MV-4-11 (cell line): ENCODE measurements at places on chromosomes 6 and 20.

DNA sequence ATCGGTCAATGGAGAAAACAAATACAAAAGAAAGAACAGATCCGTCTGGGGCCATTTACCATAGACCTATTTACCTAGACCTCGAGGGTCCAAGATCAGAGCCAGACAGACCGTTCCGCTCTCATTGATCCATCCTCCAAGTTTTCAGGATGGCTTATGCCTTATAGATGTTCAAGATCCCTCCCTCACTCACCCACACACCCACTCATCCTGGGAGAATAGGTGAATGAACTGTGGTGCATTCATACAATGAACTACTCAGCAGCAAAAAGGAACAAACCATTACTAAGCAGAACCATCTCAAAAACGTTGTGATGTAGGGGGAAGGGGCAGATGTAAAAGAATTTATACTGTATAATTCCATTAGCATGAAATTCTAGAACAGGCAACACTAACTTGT lies 125.1 kb upstream of the RREB1 start:
- no peak for DNase-seq

- no peak for DNase-seq
Observed at GRCh38 chr6:136604328-136604825, 54.2 kb upstream of the MAP7 start.

DNA sequence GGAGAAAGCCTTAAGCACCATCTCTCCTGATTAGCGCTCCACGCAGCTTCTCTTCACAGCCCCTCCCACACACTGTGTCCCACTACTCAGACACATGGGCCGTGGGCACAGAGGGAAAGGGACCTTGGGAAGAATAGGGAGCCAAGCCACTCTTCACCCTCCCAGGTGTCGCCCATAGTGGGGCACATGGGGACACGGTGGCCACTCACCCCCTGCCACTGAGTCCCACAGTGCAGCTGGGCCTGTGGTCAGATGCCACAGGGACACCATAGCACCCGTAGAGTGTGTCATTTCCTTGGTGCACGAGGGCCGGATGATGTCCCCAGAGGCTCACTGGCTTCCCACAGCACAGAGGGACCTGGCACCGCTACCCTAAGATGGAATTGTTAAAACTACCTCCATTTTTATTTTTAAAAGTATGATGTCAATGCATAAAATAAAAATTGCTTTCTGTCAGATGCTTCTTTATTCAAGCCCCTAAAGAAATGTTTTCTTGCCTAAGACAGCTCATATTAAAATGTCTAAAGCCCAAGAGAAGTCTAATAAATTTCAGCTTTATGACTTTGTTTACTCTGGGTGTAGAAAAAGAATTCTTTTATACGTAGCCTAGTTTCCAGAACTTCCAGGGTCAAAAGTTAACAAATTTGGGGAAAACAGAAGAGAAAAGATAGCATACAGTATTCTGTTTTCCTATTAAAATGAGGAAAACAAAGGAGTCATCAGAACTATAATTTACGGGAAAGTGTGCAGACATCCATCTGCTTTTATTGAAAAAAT lies 191.0 kb upstream of the SNX9 start:
- no peak for DNase-seq

GRCh38 chr6:71446470-71446869 lies 157.9 kb downstream of the OGFRL1 start:
- no peak for DNase-seq

- DNase-seq, result no peak
Observed at GRCh38 chr20:1672728-1673127, 15.1 kb upstream of the SIRPG start.

- no peak for DNase-seq
Observed at GRCh38 chr6:53724501-53724900, 58.9 kb upstream of the KLHL31 start.

DNA sequence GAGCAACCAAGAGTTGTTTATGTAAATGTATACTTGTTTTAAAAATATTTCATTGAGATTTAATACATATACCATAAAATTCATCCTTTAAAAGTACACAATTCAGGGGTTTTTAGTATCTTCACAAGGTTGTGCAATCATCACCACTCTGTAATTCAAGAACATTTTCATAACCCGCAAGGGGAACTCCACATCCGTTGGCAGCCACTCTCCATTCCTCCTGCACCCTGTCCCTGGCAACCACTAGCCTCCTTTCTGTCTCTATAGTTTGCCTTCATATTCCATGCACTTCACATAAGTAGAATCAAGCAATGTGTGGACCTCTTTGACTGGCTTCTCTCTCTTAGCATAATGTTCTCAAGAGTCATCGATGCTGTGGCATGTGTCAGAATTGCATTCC lies 104.2 kb upstream of the PDE10A start:
- DNase-seq, result peak; percentile 72

- DNase-seq, result no peak
Observed at GRCh38 chr6:7992002-7992815, 72.0 kb downstream of the BLOC1S5 start.

DNA sequence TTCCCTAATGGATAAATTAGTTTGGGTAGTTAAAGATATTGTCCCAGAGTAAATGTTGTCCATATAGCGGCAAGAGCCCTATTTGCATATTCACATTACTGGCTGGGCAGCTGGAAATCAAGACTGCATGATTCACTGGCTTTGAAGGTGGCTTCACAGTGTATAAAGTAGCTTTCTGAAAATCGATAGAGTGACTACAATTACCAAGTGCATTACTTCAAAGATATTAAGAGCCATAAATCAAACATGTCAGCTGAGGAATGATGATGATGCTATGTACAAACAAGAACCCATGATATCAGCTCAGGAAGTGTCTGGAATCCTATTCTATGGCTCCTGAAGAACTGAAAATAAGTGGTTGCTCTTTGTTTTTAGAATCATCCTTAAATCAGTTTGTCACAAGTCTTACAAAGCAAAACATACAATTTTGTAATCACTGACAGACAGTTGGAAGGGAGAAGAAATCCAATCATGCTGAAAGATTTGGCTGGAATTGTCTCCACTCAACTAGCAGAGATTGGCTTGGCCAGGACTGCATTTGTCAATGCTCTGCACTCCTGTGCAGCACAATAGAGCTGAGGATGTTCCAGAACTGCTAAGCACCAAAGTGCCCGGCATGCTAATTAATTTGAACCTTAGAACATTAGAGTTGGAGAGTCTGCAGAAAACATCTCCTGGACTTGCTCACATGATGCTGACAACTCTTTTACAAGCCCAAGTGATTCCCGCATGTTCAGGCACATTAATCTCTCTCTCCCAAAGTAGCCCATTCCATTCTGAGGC lies 77.9 kb upstream of the B3GAT2 start:
- no peak for DNase-seq

- no peak for DNase-seq
Observed at GRCh38 chr6:159788753-159789376, 537 bp downstream of the TCP1 start.

DNA sequence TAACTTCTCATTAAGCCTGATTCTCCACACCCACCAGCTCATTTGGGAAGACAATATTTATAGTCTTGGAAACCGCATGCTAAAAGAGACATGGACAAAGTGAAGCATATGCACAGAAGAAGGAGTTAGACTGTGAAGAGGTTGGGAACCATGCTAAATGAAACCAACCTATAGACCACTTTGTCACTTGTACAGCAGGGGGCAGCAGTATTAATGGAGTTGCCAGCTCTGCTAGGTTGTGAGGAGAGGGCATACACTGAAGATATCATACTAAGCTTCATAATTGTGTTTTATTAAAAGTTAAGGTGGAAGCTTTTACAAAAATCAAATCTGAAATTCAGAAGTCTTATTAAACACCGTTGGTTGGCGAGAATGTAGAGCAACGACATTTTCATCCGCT lies 38.3 kb upstream of the HMGCLL1 start:
- DNase-seq, result peak; percentile 13

GRCh38 chr6:112054555-112055190 lies 769 bp downstream of the CCN6 start:
- DNase-seq, result no peak

DNA sequence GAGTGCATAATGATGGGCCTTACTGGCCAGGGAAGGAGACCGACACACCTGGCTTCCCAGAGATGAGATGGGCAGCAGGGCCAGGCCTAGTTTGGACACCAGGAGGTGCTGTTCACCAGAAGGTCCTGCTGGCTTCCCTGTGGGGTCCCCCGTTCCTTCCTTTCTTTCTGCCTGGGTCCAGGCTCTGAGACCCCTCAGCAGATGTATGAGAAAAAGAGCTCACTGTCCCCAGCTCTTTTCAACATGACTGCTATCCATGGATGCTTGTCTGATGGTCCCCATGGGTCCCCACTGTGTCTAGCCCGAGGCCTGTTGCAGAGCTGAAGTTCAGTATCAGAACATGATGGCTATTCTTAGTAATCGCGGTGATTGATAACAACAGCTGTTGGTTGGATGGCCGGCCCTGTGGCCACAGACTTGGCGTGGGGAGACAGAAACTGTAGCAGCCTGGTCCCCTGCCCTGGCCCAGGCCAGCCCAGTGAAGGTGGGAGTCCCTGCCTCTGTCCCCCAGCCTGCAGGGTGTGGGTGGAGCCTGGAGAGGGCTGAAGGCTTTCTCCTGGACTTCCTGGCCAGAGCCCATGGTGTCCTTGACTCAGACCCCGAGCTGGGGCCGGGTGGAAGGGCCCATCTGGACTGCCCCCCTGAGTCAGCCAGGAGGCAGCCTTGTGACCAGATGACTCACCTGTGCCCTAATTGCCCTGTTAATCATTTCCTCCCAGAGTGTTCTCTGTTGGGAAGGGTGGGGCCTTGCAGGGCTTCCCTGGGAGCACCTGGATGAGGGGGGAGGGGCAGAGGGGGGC lies 9.9 kb upstream of the BAK1 start:
- peak; percentile 8 for DNase-seq

GRCh38 chr6:17291778-17292177 lies 10.6 kb downstream of the RBM24 start:
- no peak for DNase-seq

DNA sequence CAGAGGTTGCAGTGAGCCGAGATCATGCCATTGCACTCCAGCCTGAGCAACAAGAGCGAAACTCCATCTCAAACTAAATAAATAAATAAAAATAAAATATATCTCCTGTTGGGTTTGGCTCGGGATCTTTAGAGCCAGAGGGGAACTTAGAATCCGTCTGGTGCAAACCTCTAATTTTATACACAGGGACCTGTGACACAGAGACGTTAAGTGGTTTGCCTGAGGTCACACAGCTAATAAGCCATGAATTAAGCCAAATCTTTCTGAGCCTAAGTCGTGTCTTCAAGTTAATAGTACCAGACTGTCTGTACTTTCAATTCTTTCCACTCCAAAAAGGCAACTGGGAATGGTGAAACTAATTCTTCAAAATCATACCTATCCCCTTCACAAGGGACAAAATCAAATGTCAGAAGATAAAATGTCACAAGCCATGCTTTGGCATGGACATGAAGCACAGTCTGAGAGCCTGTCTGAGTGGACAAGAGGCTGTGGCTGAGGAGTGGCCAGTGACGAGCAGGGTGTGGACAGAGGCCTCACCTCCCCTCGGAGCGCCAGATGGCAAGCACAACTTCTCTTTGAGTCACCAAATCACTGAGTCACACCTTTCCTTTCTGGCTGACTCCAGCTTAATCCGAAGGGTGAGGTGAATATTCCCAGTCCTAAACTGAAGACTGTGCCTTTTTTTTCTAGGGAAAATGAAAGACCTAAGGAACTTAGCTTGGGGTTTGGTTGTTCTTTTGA lies 177.4 kb downstream of the TFAP2A start:
- no peak for DNase-seq

DNA sequence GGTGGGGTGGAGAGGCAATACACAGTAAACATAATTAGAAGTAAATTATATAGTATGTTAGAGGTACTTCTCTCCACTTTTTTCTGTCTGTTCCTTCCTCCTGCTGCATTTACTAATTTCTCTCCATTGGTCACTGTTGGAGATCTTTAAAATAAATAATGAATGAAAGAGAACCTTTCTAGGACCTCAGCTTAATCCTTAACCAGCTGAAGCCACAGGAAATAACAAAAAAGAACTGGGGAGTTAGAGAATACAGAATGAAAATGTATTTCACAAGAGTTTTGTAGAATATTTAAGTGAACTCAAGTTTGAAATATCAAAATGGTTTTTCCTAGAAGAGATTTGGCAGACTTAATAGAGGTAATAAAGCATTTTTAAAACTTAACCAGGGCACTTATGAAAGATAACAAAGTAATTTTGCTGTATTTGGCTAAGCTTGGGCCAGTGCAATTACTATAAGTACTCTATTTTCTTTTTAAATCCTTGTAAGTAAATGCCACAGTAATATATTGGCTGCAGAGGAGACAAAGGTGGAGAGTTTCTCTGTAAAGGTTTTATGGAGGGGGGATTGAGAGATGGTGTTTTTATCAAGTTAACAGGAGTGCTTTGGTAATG lies 405.0 kb downstream of the CDKAL1 start:
- DNase-seq, result no peak

DNA sequence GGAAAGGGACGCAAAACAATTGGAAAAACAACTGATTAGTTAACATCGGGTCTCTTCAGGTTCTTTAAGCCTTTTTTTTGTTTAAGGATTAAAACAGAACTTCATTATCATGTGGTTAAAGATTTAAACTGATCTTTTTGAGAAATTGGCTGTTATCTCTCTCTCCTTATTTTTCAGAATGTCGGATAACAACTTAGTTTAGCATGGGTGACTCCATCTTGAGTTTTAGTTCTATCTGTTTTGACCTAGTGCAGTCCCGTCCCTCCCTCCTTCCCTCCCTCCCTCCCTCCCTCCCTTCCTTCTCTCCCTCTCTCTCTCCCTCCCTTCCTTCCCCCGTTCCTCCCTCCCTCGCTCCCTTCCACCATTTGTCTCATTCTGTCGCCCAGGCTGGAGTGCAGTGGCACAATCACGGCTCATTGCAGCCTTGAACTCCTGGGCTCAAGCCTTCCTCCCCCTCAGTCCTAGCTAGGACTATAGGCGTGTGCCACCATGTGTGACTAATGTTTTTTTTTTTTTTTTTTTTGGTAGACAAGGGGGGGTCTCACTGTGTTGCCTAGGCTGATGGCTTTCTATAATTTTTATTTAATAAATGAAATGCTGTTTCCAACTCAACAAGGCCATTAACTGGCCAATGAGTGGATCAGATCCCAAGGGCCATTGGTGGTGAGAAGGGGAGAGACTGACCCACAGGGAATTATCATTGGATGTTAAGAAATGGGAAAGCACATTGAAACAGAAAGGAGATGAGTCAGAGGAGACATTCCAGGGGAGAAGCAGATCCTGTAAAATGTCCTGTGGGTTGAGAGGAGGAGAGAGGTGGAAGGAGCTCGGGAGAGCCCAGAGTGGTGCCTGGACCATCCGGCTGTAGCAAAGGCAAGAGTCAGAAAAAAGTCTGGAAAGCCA lies 13.6 kb downstream of the BAK1 start:
- DNase-seq, result no peak

DNA sequence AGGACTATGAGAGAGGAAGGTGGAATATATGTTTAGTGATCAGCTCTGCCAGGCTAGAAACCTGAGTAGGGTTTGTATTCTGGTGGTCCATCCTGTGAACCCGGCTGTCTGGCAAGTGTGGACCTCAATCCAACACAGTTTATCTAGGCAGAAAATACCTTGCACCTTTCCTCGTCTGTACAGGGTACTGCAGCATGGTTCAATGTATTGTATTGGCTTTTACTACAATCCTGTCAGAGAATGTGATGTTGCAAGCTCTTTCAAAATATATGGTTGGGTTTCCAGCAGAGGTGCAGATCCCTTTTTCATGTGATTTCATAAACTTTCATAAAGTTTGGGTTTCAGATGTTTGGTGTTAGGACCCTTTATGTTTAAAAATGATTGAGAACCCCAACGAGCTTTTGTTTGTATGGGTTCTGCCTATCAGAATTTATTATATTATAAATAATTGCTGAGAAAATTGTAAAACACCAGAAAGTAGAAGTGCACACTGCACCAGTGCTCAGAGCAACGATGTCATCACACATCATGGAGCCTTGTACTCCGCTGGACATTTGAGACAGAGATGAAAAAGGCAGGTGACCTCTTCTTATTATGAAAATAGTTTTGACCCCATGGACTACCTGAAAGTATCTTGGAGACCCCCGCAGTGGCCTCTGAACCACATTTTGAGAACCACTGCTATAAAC lies 106.6 kb downstream of the RTN4IP1 start:
- peak; percentile 57 for DNase-seq
